ENCODE measurements at places on chromosomes 7 and 10.

GRCh38 chr7:45203936-45204445 is 46.4 kb downstream of the RAMP3 start:
- peak; percentile 85 for DNase-seq

GRCh38 chr7:20745702-20746101 is 41.0 kb downstream of the SP8 start:
- no peak for DNase-seq

DNA sequence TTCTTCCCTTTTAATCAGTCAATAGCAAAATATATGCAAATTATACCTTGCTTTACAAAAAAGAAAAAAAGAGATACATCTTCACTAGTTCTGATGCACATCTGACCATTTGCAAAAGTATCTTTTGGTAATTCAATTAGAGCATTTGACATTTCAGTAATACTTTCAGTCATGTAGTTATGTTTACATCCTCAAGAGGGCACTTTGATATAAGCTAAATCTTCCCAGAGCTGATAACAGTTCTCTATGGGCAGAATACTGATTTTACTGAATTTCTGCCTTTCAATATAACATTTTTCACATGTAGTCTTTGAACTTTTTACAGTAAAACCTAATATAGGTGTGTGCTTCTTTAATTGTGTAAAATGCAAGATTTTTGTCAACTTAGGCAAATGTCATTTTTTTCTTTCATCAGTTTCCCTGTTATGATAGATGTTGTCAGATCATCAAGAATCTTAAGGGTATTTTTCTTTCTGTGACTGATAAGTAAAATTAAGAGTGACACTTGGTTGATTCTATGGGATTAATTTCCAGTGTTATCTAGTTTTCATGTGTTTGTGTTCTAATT is 703.5 kb upstream of the SEMA3D start:
- DNase-seq = peak; percentile 21

DNA sequence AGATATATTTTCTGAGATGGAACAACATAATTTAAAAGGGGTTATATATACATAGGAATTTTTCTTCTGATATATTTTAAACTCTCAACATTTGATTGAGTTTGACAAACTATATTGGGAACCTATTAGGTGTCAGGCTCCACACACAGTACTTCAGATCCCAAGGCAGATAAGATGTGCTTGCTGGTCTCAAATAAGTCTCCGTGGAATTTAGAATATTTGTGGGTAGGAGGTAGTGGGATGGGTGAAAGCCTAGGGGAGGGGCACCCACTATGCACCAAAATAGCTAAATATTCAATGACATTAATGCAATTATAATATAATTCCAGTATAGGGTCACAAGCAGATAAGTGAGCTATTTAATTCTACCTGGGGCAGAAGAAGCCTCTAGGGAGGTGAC is 81.5 kb downstream of the ARL4A start:
- no peak for DNase-seq

DNA sequence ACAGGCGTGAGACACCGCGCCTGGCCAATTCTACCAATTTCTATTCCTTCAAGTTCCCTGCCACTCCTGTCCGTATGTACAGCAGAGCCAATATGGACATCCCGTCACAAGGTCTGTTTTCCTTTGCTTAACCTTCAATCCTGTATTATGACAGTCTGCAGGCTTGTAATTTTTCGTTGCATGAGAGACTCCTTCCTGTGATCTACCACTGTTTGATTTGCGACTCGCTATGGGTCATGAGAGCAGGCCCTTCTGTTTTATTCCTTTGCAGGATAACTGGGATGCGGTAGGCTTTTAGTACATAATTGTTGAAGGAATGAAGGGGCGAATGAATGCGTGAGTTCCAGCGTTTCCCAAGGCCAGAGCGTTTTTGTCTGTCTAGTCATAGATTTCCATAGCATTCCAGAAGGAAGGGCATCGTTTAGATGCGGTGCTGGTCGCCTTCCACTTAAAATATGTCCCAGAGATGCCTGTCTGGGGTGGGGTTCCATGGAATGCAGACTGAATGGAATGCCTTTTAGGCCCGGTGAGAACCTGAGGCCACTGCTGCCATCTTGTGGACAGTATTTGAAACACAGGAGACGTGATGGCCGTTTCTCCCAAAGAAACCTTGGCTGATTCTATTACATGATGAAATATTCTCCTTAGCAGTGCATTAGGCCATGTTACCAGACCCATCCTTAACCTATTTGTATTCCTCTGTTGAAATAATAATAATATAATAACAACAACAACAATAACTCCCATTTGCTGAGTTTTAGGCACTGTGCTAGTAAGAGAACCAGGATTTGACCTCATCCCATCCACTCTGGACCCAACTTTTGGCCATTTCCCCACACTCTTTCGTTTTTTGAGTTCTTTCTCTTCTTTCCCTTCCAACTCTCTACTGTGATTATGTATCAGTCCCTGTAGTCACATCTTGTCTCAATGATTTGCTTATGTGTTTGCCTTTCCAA is 193.2 kb downstream of the MYOF start:
- DNase-seq = peak; percentile 82

DNA sequence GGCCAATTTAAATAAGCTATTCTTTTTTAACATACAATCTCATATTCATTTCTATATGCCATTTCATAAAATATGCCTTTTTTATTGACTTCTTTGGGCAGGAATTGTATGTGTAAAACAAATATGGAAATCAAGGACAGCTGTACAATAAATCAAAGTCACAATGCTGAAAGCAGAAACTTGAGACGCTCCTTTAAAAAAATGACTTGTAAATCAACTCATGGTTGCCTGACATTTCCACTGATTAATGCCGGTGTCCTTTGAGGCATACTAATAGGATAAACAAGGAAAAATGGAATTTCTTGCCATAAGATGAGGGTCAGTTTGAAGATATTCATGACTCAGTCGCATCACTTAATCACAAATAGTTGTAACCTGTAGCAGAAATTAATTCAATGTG is 247.4 kb upstream of the TEX47 start:
- no peak for DNase-seq

- DNase-seq = no peak
Observed at GRCh38 chr7:51275532-51275931, 41.1 kb downstream of the COBL start.

DNA sequence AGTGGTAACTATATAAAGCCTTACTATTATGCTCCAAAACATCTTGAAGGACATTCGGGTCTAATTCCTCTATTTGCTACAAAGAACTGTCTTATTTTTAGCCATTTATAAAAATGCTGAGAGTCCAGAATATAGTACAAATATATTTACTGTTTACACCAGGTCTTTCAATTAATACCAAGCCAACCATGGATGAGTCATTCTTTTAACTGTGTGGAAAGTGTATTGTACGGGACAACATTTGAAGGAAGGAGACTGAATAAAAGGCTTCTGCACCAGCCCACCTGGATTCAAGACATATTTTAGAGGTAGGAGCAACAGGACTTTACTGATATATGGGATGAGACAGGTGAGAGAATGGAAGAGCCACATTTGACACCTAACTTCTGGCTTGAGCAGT is 35.4 kb downstream of the MASTL start:
- DNase-seq = no peak

DNA sequence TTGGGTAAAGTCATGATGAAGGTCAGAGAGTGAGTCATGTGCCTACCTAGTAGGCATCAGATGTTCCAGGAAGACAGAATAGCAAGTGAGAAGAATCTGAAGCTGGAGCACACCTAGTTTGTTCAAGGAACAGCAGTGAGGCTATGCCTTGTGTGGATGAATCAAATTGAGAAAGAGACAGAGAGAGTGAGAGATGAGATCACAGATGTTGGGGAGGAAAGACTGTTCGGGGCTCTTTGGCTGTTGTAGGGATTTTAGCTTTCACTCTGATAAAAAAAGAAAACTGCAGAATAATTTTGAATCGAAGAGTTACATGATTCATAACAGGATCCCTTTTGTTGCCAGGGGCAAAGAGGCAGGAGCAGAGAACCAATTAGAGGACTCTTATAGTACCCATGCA is 6.3 kb downstream of the LIPF start:
- DNase-seq = no peak

GRCh38 chr10:114499116-114499515 is 94.8 kb upstream of the AFAP1L2 start:
- peak; percentile 56 for DNase-seq

GRCh38 chr7:3879355-3880075 is 578.5 kb downstream of the SDK1 start:
- DNase-seq = no peak

DNA sequence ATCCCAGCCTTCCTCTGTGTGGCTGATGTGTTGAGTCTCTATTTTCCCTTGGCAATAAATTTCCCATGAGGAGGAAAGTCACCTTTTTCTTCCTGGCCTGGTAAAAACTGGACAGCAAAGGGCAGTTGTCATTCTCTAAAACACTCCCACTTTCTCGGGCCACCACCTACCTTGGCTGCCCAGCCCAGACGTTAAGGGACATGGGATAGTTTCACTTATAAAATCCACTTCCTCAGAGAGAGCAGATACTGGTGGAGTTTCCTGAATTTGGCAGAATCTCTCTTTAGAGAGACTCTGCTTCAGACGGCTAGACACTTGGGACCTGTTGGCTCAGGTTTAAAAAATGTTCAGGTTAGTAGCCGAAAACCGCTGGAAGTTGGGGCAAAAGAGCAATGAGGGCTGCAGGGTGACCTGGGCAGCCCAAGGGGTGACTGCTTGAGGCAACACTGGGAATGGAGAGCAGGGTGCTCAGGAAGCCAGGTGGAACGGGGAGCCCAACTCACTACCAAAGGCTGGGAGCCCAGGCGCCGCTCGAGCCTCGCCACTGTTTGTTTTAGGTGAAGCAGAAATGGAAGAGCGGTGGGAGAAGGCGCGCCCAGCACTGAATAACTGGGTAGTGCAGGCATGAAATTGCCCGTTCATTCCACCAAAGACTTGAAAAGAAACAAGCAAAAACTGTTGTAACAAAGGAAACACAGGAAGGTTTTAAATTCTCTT is 186.1 kb downstream of the TRIL start:
- DNase-seq = peak; percentile 52

DNA sequence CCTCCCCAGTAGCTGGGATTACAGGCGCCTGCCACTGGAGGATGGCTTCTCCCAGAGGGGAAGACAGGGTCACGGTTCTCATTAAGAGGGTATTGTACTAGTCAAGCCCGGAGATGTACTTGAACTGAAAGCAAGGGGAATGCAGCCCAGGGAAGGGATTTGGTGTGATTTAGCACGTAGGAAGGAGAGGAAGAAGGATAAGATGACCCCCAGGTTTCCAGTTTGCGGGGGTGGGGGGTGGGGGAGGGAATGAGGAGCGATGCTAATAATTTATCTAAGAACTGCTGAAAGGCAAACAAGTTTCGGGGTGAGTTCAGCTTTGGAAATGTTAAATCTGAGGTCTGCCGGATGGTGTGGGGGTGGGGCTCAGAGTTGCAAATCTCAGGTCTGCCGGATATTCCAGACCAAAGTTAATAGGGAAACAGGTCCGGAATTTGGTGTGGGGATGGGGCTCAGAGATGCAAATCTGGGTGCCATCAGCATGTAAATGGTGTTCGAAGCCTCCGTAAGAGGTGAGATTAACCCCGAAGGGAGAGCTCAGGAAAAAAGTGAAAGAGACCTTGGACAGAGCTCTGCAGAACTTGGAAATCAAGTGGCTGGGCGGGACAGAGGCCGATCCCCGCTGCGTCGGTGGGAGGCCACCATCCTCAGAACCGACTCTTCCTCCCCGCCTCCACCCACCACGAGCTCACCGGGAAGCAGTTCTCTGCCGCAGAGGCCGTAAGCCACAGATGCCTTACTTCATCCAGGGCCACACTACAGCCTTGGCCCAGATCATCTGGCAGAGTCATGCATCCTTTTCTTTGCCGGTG is 1.6 kb upstream of the SEPHS1 start:
- DNase-seq = peak; percentile 57

- no peak for DNase-seq
Observed at GRCh38 chr10:34740321-34740720, 74.8 kb downstream of the PARD3 start.

- peak; percentile 77 for DNase-seq
Observed at GRCh38 chr10:123427165-123427786, 238.9 kb upstream of the GPR26 start.

DNA sequence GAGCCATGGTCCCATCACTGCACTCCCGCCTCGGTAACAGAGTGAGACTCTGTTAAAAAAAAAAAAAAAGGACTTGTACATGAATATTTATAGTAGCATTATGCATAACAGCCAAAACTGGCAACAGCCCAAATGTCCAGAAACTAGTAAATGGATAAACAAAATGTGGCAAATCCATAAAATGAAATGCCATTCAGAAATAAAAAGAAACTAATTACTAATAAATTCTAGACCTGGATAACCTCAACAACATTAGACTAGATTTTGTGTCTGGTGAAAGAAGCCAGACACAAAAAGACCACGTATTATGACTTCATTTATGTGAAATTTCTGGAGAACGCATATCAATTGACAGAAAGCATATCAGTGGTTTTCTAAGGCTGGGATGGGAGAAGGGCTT is 74.5 kb downstream of the HPSE2 start:
- no peak for DNase-seq

DNA sequence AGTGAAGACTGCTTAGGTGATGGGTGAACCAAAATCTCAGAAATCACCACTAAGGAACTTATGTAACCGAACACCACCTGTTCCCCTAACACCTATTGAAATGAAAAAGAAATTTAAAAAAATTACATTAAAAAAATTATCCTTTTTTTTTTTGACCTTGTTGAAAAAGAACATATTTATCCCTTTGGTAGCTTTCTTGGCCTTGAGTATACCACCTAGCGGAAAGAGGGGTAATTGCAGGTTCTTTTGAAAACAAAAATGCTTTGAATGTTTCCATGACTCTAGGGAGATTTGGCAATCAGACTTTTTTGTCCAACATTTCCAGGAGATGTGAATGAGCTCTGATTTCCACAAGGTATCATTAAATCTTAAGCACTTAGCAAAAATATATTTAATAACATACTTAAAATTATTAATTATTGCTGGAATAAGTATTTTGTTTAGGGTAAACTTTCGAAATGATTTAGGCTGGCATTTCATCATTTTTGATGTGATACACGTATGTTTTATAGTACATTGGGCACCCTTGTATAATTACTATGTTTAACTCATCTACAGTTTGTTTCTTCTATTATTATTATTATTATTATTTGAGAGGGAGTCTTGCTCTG is 47.0 kb upstream of the ELMO1 start:
- DNase-seq = peak; percentile 66

DNA sequence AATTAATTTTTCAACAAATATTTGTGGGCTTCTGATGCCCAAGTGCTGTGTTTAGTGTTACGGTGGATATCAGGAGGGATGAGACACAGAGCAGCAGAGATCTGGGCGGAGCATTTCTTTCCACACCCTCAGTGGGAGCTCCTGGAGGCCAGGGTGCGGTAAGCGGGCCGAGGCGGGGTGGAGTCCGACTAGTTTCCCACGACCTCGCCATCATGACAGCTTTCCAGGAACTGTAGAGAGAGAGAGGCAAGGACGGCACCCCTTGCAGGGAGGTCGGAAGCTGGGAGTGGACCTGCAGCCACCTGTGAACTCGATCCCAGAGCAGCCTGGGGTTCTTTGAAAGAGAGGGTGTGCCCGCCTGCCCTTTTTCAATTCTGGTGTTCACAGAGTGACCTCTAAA is 128.2 kb downstream of the ACTR3B start:
- no peak for DNase-seq

- peak; percentile 43 for DNase-seq
Observed at GRCh38 chr10:11353006-11353896, 258.2 kb downstream of the USP6NL start.

GRCh38 chr10:101906586-101907183 is 63.1 kb upstream of the KCNIP2 start:
- DNase-seq = no peak
